CD4-positive, alpha-beta T cell treated with Interleukin-17A for 4 hours (primary cell): ENCODE measurements at places on chromosomes 7 and 10.

DNA sequence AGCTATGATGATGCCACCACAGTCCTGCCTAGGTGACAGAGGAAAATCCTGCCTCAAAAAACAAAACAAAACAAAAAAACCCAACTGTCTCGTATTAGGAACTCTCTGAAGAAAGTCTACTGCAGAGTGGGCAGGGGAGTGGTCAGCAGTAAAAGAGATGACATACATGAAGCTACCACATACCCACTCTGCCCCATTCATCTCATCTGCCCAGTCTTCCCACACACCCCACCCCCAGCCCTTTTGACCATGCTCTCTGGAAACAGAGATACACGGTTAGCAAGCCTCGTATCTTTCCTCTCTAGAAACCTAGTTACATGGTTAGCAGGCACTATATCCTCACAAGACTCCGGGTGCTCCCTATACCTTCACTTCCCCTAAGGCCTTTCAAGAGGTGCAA is 8.3 kb downstream of the SLC37A3 start:
- no peak for DNase-seq

- DNase-seq = no peak
Measured at GRCh38 chr7:5429857-5430611, 6.4 kb upstream of the TNRC18 start.

GRCh38 chr7:106793015-106793975 is 71.8 kb upstream of the PIK3CG start:
- peak; percentile 66 for DNase-seq

- no peak for DNase-seq
Measured at GRCh38 chr10:69486922-69487730, 35.9 kb downstream of the TSPAN15 start.

GRCh38 chr7:44348300-44348699 is 22.9 kb upstream of the CAMK2B start:
- peak; percentile 24 for DNase-seq

DNA sequence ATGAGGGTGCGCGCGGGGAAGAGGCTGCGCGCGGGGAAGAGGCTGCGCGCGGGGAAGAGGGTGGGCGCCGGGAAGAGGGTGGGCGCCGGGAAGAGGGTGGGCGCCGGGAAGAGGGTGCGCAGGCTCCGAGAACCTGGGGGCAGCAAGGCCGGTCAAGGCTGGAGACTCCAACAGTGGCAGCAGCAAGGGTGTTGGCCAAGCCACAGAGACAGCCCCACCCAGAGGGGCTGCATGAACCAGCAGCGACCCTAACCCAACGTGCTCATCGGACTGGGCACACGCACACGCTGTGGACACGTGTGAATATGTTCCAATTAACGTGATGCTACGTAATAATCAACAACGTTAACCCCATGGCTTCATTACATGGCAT is 48.8 kb downstream of the DIP2C start:
- DNase-seq = no peak

GRCh38 chr7:88396948-88397322 is 90.2 kb upstream of the STEAP4 start:
- no peak for DNase-seq

GRCh38 chr10:122285506-122286444 is 14.7 kb downstream of the BTBD16 start:
- DNase-seq = no peak

DNA sequence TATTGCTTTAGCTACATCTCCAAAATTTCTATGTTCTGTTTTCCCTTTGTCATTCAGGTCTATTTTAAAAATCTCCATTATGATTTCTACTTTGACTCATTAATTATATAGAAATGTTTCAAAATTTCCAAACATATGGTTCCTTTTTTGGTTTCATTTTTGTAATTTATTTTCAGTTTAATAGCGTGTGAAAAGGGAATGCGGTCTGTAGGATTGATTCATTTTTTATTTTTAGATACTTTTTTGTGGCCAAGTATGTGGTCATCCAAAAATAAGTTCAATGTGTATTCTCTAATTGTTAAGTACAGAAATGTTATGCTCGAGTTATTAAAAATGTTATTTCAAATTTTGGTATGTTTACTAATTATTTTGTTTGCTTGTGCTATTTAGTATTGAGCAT is 72.5 kb upstream of the ANKRD1 start:
- no peak for DNase-seq

DNA sequence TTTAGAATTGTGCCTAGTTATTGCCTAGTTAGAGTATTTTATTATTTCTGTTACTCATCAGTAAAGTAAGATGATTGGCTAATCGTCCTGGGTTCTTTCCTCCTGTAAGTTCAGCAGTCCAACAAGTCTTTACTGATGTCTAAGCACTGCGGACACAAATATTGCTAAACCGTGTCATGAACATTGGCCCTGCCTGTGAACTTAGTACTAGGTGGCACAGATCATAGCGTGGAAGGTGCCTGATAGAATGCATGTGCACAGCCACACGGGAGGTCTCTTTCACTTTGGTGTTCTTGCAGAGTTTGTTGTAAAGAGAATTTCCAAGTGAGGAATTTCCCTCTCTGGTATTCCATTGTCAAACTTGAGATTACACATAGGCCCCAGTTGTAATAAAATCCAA is 38.0 kb downstream of the RBM33 start:
- DNase-seq = no peak
